Stimulated activated CD8-positive, alpha-beta memory T cell treated with anti-CD3 and anti-CD28 coated beads, Interleukin-15, amount 100 ng/mL, for 4 hours (primary cell): ENCODE measurements at places on chromosomes 5 and 9.

DNA sequence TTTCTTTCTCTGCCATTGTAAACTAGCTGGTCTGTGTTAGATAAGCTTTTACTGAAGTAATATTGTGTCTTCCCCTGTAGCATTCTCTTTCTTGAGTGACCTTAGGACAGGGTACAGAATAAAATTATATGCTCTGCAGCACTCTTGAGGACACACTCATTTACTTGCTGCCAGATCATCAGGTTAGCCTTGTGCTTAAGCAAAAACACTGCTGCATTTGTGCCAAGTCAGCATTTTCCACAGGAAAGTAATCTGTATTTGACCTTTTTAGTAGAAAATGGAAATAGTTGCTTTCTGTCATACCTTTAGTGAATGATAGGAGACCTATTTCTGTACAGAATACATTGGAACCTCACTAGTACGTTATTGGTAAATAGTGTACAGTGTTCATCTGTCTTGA is 54.2 kb downstream of the LMNB1 start:
- DNase-seq, result no peak

- no peak for DNase-seq
Observed at GRCh38 chr5:96049398-96050272, 88.0 kb upstream of the ELL2 start.

DNA sequence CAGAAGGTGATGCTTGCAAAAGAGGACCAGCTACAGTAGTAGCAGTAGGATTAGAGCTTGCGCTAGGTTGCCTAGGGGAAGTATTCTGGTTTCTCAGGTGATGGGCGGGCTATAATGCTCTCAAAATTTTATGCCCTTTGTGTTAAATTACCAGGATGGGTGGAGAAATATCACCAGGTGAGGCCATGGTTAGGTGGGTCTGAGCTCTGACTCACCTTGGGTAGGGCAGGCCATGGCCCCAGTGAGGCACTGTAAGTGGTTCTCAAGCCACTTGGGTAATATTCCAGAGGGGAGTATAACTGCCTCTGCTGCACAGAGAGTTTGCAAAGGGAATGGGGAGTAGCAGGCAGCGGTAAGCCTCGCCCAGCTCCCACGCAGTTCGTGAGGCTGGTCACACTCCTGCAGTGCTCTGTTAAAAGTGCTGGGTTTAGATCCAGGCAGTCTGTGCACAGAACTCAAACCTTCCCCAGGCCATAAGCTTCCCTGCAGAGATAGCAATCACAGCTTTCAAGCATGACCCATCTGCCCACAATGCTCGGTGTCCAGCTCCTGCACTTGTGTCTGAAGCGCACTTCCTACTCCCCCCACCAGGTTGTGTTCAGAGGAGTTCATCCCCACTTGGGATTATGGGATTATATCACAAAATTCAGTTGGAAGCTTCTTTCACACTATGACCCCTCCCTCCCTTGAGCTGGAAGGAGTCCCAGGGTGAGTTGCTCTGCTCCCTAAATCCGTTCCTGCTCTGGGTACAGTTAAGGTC is 575.0 kb downstream of the CHSY3 start:
- no peak for DNase-seq

GRCh38 chr9:98391406-98391805 is 136.0 kb upstream of the TBC1D2 start:
- no peak for DNase-seq

- no peak for DNase-seq
Observed at GRCh38 chr5:60349891-60350415, 350.0 kb downstream of the DEPDC1B start.

GRCh38 chr9:2859776-2860379 is 16.0 kb upstream of the PUM3 start:
- no peak for DNase-seq

DNA sequence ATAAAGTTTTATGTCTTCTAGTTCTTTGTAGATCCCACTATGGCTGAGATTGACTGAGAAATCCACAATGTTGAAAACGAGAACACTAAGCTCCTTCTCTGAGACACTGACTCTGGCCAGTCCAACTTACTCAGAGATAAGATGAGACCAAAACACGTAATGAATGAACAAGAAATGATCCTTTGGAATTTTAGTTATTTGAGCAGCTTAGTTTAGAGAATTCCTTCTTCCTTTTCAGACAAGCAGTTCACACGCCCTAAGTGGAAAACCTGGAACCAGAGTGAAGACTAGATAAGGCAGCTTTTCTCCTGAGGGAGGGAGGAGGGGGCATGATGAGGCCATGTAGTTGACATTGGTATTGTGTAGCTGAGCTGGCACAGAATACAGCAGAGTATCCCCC is 139.6 kb downstream of the GABRB2 start:
- DNase-seq, result no peak

- no peak for DNase-seq
Observed at GRCh38 chr5:89283728-89284493, 400.9 kb upstream of the MEF2C start.

GRCh38 chr5:107680799-107681198 is 10.1 kb upstream of the EFNA5 start:
- DNase-seq, result no peak

- no peak for DNase-seq
Observed at GRCh38 chr5:176360894-176361436, 599 bp downstream of the KIAA1191 start.

GRCh38 chr9:126618585-126619360 is 5.0 kb downstream of the LMX1B start:
- no peak for DNase-seq

- no peak for DNase-seq
Observed at GRCh38 chr5:82115858-82116257, 144.0 kb downstream of the ATG10 start.

- no peak for DNase-seq
Observed at GRCh38 chr5:142548739-142549275, 137.1 kb downstream of the FGF1 start.

DNA sequence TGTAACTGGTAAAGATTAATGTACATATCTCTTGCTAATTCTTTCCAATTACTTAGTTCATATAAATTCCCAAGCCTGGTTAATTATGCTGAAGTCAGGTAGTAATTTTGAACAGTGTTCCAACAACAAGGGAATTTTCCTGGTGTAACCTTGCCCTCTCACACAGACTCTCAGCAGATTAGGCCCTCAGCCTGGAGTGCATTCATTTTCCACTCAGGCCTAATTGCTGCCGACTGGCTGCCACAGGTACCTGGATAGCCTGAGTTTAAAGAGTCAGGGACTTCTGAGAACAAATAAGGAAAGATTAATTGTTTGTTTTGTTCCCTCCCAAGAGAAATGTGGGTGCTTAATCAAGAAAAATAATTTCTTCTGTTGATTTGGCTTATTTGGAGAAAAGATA is 71.4 kb downstream of the PPIC start:
- DNase-seq, result no peak

DNA sequence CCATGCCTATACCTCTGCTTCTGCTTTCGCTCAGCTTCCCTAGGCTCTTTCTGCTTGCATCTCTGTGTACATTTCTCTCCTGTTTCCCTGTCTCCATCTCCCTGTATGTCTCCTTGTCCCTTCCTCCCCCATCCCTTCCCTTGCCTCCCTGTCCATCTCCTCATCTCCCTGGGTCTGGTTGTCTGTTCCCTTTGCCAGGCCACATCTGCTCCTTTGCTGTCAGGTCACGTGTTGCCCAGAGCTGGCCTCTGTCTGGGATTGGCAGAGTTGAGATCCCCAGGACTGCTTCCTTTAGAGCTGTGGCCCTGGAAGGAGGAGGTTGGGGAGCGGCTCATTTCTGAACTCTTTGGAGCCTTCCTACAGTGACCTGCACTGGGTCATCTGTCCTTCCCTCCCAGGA is 31.8 kb upstream of the PTGS1 start:
- DNase-seq, result no peak

GRCh38 chr5:92887254-92887653 is 693.8 kb downstream of the NR2F1-AS1 start:
- no peak for DNase-seq
